DND-41 (cell line): ENCODE measurements at places on chromosomes 7 and 10.

- no peak overlapping the region for H3K4me3 ChIP-seq
- H3K36me3 ChIP-seq = no peaks in the 10 kb centered on the region
- DNase-seq = no peak
- H3K27me3 ChIP-seq = no peaks in the 10 kb centered on the region
- H3K4me1 ChIP-seq = peaks cover 37% of the 10 kb centered on the region
These were observed 54.8 kb upstream of the IFRD1 start for GRCh38 chr7:112395411-112395810.

DNA sequence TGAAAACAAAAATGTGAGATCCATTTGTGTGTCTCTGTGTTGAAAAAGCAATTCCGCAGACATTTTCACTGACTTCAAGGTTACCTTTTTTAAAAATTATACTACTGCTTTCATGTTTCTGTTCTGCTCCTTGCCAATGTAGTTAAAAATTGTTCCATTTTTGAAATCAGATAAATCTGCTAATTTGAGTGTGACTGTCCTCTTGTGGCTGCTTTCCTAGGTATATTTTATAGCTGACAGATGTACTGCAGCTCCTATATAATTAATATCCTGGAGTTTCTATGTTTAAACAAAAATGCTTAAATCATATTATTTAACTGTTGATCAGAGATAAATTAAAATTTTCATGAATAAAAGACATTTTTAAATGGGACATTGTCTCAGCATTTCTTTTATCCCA is 177.6 kb upstream of the LRRTM3 start:
- DNase-seq = no peak
- no peaks in the 10 kb centered on the region for H3K27me3 ChIP-seq
- H3K36me3 ChIP-seq = no peaks in the 10 kb centered on the region
- H3K27ac ChIP-seq = no peak overlapping the region

DNA sequence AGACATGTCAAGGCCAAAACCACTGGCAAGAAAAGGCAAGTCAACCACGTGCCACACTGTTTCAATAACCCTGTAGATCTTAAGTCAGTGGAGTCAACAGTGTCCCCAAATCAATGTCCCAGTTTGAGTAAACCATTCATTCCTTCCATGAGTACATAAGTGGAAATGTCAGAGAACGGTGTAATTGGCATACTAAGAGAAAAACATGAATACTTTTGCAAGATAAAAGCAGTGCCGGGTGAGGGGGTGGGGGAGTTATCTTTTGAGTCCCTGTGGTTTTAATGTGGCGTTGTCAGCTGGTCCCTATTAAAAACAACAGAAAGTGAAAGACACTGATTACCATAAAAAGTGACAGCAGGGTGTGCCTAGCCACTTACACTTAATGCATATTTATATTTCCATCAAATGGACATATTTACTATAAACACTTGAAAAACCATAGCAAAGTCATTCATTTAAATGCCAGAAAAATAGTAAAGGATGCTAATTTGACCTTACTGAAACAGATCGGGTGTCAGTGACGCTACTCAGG is 37.8 kb downstream of the RSU1 start:
- H3K4me1 ChIP-seq = no peaks in the 10 kb centered on the region
- no peak for DNase-seq
- no peak overlapping the region for H3K4me3 ChIP-seq
- no peaks in the 10 kb centered on the region for H3K36me3 ChIP-seq
- H3K27ac ChIP-seq = no peak overlapping the region

DNA sequence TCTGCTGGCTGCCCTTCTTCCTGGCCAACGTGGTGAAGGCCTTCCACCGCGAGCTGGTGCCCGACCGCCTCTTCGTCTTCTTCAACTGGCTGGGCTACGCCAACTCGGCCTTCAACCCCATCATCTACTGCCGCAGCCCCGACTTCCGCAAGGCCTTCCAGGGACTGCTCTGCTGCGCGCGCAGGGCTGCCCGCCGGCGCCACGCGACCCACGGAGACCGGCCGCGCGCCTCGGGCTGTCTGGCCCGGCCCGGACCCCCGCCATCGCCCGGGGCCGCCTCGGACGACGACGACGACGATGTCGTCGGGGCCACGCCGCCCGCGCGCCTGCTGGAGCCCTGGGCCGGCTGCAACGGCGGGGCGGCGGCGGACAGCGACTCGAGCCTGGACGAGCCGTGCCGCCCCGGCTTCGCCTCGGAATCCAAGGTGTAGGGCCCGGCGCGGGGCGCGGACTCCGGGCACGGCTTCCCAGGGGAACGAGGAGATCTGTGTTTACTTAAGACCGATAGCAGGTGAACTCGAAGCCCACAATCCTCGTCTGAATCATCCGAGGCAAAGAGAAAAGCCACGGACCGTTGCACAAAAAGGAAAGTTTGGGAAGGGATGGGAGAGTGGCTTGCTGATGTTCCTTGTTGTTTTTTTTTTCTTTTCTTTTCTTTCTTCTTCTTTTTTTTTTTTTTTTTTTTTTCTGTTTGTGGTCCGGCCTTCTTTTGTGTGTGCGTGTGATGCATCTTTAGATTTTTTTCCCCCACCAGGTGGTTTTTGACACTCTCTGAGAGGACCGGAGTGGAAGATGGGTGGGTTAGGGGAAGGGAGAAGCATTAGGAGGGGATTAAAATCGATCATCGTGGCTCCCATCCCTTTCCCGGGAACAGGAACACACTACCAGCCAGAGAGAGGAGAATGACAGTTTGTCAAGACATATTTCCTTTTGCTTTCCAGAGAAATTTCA is 1.7 kb downstream of the ADRB1 start:
- no peak for DNase-seq
- no peak overlapping the region for H3K27ac ChIP-seq
- H3K4me3 ChIP-seq = no peak overlapping the region
- no peaks in the 10 kb centered on the region for H3K36me3 ChIP-seq
- peaks cover 39% of the 10 kb centered on the region for H3K4me1 ChIP-seq

DNA sequence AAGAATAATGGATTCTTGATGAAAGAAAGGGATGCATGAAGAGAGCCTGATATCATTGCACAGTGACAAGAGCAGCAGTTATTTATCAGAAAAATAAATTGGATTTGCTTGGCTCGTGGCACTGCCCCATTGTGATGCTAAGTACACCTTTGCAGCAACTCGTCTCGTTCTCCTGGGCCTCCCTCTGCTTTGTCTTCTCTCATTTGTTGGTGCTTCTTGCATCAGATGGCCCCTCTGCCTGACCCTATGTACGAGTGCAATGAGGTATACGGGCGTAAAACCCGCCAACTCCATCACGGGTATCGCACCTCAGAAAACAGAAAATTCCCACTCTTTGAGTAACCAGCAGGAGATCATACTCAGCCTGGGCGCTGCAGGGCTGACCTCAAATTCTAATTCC is 107.2 kb upstream of the C10orf90 start:
- no peak overlapping the region for H3K27ac ChIP-seq
- no peaks in the 10 kb centered on the region for H3K4me1 ChIP-seq

DNA sequence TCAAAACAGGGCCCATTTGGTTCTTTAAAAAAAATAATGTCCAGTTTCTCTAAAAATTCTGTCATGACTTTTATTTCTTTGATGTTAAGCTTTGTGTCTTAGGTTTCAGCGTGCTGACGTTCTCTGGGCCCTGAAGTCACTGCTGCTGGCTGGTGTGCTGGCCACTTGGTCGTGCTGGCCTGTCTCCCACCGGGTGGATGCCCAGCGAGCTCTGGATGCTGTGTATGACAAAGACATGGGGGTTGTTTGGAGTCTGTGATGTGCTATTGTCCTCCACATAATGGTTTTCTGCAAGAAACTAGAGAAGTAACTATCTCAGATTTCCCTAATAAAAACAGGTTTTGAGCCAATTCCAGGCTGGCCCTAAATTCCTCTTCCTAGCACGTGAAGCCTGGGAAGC is 9.5 kb upstream of the IDI2 start:
- no peak overlapping the region for H3K27ac ChIP-seq
- H3K4me3 ChIP-seq = no peak overlapping the region
- H3K27me3 ChIP-seq = no peaks in the 10 kb centered on the region

DNA sequence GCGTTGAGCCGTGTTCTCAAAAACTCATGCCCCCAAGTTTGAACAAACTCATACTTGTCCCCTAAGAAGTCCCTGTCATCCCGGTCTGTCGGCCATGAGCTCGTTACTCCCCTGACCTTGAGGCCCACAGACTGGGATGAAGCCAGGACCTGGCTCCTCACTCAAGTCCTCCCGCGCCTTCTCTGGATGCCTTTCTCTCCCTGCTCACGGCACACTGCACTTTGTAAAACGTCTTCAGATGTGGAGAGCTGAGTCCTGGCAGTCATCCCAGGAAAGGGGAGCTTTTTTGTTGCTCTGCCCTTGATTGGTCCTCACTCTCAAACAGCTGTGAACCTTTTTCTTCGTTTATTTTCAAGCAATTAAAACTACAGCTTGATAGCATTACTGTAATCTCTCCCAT is 110.8 kb downstream of the JAZF1 start:
- no peaks in the 10 kb centered on the region for H3K4me1 ChIP-seq
- DNase-seq = no peak
- no peak overlapping the region for H3K4me3 ChIP-seq

GRCh38 chr7:128155100-128155740 is 85.9 kb upstream of the LEP start:
- no peaks in the 10 kb centered on the region for H3K36me3 ChIP-seq
- H3K4me3 ChIP-seq = no peak overlapping the region
- H3K4me1 ChIP-seq = no peaks in the 10 kb centered on the region
- no peak overlapping the region for H3K27ac ChIP-seq

- H3K27ac ChIP-seq = no peak overlapping the region
- peaks cover 6% of the 10 kb centered on the region for H3K27me3 ChIP-seq
- H3K4me1 ChIP-seq = peaks cover 4% of the 10 kb centered on the region; the same call in 1 of the 2 replicates
- H3K36me3 ChIP-seq = no peaks in the 10 kb centered on the region
- no peak overlapping the region for H3K4me3 ChIP-seq
These were observed 114.3 kb upstream of the YAE1 start for GRCh38 chr7:39451901-39452300.
